ENCODE measurements at places on chromosomes 1 and 21.

- DNase-seq, result no peak
Observed at GRCh38 chr1:1308756-1309250, 406 bp downstream of the PUSL1 start.

GRCh38 chr1:52679048-52679447 lies 19.1 kb downstream of the COA7 start:
- no peak for DNase-seq

- no peak for DNase-seq
Observed at GRCh38 chr1:180909005-180909414, 3.7 kb upstream of the KIAA1614 start.

DNA sequence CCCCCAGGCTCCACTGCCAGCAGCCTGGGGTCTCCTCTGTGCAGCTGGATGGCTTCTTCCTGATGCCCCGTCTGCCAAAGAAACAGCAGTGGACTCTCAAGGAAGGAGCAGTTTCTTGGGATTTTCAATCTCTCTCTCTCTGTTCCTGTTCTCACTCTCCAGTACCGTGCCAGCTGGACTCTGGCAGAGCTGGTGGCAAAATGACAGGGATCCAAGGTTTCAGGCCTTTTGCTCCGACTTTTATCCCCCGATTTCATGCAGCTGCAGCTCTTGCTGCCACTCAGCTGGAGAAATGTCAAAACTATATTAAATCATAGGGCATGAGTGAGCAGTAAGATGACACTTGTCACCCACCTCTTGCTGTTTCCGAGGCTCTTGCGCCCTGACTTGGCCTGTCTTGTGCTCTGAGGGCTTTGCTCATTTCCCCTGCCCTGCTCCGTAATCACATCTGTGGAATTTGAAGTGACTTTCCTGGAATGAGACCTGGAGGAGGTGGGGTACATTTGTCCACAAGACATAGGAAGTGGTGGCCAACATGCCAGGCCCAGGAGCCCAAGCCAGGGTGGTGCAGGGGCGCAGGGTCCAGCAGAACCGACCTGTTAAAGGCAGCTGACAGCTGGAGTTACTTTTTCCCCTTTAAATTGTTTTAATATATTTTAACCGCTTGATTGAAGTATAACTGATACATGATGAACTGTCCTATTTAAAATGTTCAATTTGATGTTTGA lies 576.2 kb downstream of the PTPRU start:
- no peak for DNase-seq

DNA sequence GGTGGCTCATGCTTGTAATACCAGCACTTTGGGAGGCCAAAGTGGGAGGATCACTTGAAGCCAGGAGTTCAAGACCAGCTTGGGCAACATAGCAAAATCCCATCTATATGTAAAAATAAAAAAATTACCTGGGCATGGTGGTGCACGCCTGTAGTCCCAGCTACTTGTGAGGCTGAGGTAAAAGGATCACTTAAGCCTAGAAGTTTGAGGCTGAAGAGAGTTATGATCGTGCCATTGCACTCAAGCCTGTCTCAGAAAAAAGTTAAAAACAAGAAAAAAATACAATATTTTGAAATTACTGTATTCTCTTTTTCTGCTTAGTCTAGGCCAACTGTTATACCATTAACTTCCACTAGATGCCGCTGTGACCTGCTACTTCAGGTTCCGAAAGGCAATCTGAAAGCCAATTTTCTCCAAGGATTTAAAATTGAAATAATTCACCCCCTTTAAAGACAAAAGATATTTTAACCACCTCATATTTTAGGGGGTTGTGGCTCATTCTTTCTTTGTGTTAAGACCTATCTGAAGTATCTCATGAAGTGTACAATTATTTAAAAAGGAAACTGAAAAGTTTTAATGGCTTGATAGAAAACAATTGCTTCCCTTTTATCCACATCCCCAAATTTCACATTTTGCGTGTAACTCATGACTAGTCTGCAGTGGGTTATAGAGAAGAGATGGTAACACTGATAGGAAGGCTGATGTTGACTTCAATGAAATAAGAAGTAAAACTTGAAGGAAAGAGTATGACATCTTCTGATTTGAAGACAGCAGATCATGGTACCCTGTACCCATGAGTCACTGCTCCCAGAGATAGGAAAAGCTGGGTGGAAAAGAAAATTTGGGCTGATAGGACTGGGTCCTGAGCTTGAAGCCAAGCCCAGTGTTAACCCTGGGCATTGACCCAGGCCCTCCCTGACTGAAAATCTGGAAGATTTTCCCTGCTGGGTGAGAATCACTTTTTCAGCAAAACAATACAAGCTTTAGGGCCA lies 24.4 kb upstream of the CLDN14 start:
- DNase-seq, result no peak

- peak; percentile 60 for DNase-seq
Observed at GRCh38 chr1:36359911-36360550, 25.7 kb downstream of the STK40 start.

- DNase-seq, result no peak
Observed at GRCh38 chr1:68377098-68377497, 72.7 kb downstream of the RPE65 start.

DNA sequence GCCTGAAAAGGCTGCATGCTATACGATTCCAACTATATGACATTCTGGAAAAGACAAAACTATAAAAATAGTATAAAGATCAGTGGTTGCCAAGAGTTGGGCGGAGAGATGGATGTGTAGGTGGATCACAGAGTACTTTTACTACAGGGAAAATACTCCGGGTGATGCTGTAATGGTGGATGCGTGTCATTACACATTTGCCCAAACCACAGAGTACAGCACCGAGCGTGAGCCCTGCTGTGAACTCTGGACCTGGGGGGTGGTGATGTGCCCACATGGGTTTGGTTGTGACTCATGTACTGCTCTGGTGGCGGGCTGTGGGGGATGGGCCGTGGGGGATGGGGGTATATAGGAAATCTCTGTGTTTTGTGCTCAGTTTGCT lies 162.7 kb upstream of the COL6A1 start:
- DNase-seq, result peak; percentile 41

DNA sequence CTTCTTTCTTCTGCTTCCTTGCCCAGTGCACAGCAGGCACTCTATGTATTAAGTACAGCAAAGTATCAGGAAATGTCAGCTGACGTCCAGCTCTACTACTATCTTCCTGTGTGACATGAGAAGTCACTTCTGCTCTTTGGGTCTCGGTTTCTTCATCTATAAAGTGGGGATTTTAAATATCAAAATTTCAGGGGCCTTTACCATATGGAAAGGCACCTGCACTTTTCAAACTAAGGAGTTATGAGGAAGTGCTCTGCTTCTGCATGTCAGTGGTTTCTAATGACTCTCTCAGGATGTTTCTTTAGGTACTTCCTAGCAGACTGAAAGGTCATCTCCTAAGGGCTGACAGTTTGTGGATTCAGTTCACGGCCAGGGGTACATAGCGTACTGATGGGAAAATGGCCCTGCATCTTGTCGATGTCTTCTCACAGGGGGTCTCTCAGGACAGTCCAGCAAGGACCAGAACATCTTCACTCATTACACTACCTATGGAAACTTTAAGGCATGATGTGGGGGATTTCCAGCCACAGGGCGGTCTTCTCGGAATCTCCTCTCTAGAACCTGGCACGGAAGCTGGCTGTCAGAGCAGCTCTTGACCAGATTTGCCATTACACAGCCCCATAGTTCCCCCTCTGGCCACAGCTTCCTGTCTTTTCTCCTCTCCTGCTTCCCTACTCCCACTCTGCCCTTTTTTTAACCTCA lies 42.0 kb upstream of the MTF1 start:
- DNase-seq, result no peak

- no peak for DNase-seq
Observed at GRCh38 chr1:170807432-170807831, 127.9 kb upstream of the MROH9 start.

DNA sequence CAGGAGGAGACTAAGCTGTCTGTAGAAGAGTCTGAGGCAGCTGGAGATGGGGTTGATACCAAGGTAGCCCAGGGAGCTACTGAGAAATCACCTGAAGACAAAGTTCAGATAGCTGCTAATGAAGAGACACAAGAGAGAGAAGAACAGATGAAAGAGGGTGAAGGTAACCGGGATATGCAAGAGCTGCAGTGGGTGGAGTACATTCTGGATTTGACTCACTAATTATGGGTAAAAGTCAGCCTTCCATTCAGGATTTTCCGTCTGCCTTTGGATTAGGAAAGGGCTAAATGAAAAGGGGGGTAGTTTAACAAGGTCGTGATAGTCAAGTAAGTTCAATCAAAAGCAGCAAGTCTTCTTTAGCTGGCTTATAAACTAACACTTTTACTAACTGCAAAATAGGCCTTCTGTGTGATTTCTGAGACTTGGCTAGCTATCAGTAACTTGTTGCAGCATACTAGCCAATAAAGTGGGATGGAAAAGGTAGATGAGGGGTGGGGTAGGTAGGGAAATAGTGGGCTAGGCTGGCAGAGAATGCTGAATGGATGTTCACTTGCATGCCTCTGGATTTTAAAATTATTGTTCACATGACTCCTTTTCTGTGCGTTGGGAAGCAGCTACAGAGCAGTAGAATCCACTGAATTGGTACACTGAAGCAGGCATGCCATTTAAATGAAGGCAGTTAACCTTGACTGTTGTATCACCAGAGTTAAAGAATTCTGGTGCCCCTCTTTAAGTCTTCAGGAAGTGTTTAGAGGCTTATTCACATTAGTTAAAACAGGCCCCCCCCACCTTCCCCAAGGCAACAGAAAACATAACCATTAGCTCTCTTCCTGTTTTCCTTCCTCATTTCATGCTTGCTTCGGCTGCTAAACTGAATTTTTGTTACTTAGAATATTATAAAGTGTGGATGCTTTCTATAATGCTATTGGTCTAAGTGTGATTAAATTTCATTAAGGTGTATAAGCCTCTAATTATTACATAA lies 15.4 kb downstream of the CCDC17 start:
- peak; percentile 33 for DNase-seq

GRCh38 chr21:42781971-42782722 lies 97.2 kb downstream of the WDR4 start:
- DNase-seq, result no peak

- no peak for DNase-seq
Observed at GRCh38 chr1:2961081-2961480, 60.2 kb upstream of the ACTRT2 start.

DNA sequence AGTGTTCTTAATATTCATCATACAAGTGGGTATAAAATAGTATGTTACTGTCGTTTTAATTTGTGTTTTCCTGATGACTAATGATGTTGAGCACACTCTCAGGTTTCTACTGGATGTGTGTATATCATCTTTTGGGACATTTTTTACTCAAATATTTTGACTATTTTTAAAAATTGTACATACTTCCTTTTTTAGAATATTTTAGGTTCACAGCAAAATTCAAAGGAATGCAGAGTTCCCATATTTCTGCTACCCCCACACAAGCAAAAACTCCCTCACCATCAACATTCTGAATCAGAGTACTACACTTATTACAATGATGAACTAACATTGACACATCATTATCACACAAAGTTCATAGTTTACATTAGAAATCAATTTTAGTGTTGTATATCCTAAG lies 114.5 kb downstream of the DPYD start:
- no peak for DNase-seq

GRCh38 chr1:209544098-209544497 lies 39.4 kb upstream of the CAMK1G start:
- no peak for DNase-seq

- no peak for DNase-seq
Observed at GRCh38 chr1:110596312-110596711, 9.8 kb downstream of the KCNA2 start.

- no peak for DNase-seq
Observed at GRCh38 chr1:42946120-42946898, 12.4 kb downstream of the SLC2A1 start.

- DNase-seq, result no peak
Observed at GRCh38 chr1:38476111-38476849, 383.3 kb downstream of the RRAGC start.

- no peak for DNase-seq
Observed at GRCh38 chr1:221994939-221995338, 253.1 kb upstream of the DUSP10 start.

DNA sequence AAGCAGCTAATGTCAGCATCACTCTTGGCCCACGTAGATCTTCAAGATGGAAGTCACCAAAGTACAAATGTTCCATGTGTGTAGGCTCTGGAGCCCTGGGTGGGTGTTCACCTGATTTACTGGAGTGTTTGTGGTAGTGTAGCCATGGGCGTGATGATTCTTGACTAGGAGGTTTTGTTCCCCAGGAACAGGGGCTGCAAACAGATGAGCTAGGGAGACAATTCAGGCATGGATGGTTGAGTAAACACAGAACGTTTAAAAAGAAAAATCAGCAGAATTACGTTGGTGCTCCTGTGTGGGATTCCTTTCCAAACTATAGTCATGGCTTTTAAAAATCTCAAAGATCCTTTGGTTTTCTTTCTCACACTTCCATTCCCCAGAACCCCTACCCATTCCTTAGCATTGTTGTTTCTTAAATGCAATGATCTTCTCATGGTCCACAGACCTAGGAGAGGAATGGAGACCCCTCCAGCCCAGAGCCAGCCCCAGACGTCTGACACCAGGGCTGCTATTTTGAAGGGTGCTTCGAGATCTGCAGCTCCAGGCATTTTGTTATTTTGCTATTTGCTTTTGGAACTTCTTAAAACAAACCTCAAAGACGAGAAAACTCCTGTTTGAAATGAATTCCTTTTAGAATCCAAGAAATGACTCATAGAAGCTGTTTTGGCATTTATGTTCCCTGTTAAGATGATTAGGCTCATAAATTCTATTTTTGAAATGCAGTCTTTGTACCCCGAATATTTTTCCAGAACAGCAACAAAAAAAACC lies 115.1 kb downstream of the ETS2 start:
- DNase-seq, result no peak

GRCh38 chr1:8065369-8065768 lies 39.3 kb upstream of the ERRFI1 start:
- DNase-seq, result no peak

GRCh38 chr21:32403201-32403777 lies 9.2 kb upstream of the EVA1C start:
- peak; percentile 13 for DNase-seq

GRCh38 chr1:2290171-2290578 lies 62.1 kb downstream of the SKI start:
- no peak for DNase-seq

GRCh38 chr21:14491269-14491681 lies 54.8 kb downstream of the SAMSN1 start:
- DNase-seq, result no peak

- DNase-seq, result no peak
Observed at GRCh38 chr1:46184920-46185658, 8.8 kb upstream of the P3R3URF start.

GRCh38 chr1:24985737-24986136 lies 55.7 kb upstream of the RUNX3 start:
- no peak for DNase-seq

DNA sequence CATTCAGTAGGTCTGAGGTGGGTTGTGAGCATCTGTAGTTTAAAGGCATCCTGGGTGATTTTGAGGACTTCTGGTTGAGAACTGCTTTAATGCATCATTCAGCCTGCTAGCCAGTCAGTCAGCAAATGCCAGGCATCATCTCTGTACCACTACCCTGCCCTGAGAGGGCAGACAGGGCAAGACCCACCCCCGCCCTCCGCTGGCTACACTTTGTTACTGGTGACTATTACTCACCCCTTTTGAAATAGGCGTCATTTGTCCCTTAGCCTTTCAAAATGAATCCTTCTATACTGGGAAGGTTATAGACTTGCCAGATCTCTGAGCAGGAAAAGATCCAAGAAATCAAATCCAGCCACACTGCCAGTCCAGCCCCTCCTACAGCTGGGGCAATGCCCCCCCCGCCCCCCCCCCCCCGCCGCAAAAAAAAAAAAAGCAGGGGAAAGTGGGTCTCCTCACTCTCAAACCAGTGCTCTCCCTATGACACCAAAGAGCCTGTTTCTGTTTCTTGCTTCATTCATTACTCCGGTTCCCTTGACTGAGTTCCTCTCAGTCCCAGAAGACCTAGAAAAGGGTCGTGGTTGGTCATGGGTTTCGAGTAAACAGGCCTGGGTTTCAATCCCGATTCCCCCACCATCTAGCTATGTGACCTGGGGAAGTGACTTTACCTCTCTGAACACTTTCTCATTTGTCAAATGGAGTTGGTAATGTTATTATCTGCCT lies 4.4 kb downstream of the SELENON start:
- DNase-seq, result no peak
